Left ventricle myocardium superior (tissue), 1 donor: ENCODE measurements at places on chromosomes 3 and 15. TPM values are rescaled to one million over a fixed set of nuclear protein-coding genes. Genes with fewer than 3 reads are reported as not detected.

The MKRN2OS gene
- total RNA-seq, result not detected

DNA sequence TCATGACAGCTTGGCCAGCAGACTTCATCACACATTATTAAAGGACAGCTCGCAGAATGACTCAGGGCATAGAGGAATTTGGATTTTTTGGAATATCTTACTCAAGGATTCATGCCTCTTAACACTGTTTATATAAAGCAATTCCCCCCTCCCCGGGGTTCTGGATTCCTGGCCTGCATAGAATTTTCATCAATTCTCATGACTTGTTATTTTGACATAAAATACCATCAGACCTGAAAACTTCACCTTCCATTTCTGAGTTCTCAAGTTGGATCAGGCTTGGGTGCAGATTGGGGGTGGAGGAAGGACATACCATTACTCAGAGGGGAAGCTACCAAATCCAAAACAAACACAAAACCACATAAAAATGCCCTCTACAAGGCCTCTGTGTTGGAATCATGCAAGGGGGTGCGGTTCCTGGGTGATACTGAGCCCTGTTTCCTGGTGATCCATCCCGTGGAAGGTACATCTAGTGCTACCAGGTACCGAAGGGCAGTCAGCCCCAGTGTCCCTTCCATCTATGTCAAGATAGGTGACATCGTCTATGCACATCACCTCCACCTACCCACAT lies 95.3 kb downstream of the DAPK2 start:
- DNase-seq, result no peak

GRCh38 chr3:38805765-38806386 lies 10.1 kb downstream of the SCN10A start:
- DNase-seq, result peak; percentile 31

DNA sequence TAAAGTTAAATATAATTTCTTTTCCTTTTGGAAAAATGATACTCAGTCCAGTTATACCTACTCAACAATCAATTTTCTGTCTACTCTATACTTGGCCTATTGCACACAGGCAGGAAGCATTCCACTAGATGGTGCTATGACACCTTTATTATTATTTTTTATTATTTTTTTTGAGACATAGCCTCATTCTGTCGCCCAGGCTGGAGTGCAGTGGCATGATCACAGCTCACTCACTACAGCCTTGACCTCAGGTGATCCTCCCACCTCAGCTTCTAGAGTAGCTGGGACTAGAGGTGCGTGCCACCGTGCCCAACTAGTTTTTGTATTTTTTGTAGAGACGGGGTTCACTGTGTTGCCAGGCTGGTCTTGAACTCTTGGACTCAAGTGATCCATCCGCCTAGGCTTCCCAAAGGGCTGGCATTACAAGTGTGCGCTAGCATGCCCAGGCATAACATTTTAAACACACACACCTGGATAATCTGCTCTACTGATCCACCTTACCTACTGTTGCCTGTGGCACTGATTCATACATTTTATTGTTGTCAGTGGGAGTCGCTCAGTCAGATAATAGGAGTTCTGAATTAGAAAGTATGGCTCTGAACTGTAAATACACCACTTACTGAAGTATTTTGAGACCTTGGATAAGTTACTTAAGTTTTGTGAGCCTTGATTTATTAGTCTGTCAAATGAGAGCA lies 56.2 kb downstream of the EIF3J start:
- no peak for DNase-seq

The TNK2 gene
- total RNA-seq, result 28.9 TPM

- no peak for DNase-seq
Measured at GRCh38 chr15:60423537-60423936, 25.8 kb upstream of the ANXA2 start.

The IL5RA gene
- 0.17 TPM for total RNA-seq

The AGBL1 gene
- not detected for total RNA-seq

GRCh38 chr3:22121068-22121701 lies 370.2 kb upstream of the ZNF385D start:
- DNase-seq, result no peak

DNA sequence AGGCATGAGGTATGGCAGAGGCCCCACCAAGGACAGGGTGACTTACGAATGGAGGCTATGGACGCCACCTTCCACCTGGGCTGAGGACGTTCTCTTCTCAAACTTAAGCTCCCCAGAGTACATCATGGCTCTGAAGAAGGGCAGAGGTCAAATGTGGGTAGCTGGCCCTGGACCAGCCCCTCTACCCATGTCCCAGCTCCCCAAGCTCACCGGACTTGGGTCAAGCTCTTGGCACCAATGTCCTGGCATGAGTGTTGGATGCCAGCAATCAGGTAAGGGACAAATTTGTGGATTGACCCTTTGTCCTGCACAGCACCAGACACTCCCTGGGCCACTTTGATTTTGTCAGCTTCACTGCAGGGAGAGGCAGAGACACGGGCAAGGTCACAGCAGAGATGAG lies 2.5 kb downstream of the NDUFAF3 start:
- no peak for DNase-seq

DNA sequence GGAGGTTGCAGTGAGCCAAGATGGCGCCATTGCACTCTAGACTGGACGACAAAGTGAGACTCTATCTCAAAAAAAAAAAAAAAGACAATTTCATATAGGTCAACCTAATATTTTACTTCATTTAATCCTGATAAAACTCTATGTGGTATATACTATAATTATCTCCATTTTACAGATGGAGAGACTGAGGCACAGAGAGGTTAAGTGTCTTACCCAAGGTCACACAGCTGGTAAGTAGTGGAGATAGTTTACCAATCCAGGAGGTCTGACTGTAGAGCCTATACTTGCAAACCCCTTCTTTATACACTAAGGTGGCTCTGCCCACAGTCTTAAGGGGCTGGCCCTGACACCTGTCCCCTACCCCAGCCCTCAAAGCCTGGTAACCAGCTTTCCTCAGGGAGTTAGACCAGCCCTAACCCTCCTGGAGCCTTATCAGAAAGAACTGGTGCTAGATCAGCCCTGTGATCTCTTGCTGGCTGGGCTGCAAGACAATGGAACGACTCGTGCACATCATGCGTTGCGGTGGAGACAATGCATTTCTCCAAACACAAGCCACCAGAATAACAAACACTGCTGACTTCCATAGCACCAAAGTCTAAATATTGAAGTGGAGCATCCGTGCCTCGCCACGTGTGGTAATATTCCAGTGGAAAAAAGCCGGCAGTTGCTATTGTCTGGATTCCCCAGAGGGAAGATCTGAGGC lies 60.0 kb upstream of the SMAD3 start:
- DNase-seq, result no peak

DNA sequence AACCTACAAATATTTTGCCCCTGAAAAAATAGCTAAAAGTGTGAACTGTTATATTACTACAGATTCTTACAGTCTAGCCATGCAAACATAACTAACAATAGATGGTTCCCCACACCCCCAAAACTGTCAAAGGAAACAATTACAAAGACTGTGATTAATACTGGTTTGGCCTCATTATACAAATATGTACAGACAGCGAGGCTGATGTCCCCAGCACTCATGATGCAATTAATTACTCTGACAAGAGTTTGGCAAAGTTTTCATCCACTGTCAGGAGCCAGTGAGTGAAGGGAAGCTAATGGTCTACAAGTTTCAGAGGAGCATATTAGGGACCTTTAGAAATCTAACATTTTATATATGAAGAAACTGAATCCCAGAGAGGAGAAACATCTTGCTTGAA lies 61.0 kb downstream of the HMG20A start:
- no peak for DNase-seq

DNA sequence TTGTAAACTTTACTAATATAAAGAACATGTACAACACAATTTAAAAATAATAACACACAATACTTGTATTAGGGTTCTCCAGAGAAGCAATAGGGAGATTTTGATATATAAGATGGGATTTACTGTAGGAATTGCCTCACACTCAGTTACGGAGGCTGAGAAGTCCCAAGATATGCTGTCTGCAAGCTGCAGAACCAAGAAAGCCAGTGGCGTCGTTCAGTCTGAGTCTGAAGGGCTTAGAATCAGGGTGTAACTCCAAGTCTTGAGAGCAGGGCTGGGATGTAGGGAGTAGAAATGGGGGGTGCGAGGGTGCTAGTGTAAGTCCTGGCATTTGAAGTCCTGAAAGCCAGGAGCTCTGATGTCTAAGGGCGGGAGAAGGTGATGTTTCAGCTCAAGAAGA lies 206.6 kb upstream of the HES1 start:
- DNase-seq, result no peak

DNA sequence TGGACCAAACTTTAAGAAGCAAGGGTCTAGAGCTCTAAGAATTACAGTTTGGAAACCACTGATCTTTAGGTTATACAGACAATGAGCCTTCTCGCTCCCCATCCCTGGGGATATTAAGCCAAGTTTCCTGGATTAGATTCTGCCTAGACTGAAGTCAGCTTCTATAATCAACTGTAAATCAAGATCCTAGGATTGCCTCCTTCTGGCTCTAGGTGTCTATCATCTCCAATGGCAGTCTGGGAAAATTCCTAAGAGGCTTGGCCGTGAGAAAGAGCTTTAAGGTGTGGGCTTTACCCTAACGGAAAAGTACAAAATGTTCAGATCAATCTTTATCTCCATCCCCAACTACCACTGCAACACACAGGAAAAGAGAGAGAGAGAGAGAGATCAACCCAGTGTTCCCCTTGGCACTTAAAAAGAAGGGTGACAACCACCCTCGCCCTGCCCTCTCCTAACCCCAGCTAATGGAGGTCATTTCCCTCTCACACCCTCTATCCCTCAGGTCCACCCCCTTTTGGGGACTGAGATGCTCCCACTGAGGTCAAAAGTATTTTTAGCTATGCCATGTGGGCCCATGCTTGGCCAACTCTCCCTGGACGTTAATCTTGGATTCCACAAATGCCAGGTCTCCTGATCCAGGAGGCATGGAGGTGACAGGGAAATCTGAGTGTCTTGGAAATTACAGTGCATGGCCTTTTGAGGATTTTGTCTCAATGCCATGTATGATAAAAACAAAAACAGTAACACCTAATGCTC lies 202.8 kb upstream of the BCL6 start:
- DNase-seq, result peak; percentile 44

The CCR9 gene
- not detected for total RNA-seq

GRCh38 chr15:49168016-49168415 lies 2.0 kb upstream of the GALK2 start:
- no peak for DNase-seq

DNA sequence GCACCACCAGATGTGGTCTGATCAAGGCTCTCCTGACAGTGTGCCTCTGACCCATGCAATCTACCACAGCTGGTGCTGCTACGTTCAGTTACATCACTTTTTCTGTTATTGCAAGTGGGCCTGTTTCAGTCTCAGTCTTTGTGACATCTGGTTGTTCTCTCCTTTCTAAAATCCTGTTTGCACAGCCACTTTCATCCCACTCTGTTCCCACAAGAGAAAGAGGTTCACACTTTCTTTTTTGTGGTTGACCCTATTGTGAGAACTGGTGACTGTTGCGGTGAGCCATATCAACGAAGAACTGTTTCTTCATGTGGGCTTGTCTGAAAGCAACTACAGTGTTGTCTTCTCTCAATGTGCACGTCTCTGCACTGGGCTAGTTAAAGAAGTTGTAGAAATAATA lies 342.8 kb upstream of the ARPP21 start:
- no peak for DNase-seq

DNA sequence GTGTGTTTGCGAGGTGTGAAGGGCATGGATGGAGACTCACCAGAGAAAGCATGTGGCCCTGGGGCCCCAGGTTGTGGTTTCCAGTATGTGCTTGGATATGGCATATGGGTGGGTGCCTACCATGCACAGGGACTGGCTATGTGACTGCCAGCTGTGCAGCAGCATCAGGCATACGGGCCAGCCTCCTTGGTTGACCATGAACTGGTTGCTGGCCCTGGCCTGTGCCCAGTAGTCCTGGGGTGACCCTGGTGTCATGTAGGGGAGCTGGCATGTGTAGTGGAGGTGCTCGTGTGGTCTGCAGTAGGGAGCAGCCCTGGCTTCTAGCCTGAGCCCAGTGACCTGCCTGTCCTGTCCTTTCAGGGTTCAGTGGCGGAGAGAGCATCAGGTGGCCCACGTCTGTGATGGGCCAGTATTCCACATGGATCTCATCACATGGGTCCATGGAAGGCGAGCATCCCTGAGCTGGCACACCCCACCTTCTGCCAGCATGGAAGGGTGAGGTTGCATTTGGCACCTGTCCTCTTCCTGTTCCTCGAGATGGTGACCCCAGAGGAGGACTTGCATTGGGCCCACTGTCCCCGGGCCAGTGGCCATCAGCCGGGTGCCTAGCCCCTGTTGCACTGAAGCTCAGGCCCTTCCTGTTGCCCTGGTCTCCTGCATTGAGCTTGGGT lies 228.9 kb downstream of the SNRPN start:
- DNase-seq, result peak; percentile 12

- no peak for DNase-seq
Measured at GRCh38 chr3:53780171-53780570, 66.0 kb downstream of the CHDH start.

The PTX3 gene
- total RNA-seq, result 0.30 TPM

DNA sequence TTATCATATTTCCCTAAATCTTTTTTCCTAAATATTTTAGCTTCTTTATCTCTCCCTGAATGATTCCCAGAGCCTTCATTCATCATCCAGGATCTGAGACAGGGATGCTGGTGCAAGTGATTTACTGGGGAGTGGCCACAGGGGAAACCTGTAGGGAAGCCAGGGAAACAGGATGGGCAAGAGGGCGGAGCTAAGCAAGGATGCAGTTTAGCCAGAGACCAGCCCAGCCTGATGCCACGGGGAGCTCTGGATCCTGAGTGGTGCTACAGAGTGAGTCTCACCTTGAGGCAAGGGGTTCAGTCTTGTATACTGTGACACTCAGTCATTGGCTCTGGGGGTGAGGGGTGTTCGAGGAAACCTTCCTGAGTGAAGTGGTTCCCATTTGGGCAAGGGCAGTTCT lies 39.7 kb upstream of the LRRFIP2 start:
- DNase-seq, result no peak

GRCh38 chr3:113216393-113216792 lies 5.0 kb downstream of the BOC start:
- DNase-seq, result no peak
